CD4-positive, alpha-beta T cell treated with Interferon alpha-2 for 1 hour (primary cell): ENCODE measurements at places on chromosomes 7 and 10.

- no peak for DNase-seq
Observed at GRCh38 chr10:5897053-5897340, 7.0 kb downstream of the FBH1 start.

DNA sequence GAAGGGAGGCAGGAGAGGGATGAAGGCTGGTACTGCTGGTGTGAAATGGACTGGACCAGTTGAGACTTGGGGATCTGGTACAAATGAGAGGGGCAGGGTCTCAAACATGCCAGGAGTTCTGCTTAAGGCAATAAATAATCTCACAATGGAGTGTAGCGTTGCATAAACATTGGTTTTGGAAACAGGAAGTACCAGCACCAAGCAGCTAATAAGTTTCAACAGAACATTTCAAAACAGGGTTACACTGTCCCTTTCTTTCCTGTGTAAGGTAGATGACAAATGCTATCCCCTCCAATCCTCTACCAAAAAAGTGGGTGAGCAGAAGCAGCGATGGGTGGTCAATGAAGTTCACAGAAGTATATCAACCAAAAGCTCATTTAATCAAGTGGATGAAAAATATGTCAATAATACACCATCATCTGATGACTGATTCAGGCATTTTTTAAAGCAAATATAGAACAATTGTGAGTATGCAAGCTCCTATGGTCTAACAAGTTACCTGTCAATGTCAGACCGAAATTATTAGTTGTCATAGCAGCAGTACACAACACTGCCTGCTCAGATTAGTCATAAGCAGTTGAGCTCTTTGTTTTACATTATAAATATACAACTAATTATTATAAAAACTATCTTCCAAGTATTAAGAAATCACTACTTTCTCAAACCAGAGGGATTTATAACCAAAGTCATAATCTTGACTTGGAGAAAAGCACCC lies 220.0 kb downstream of the FAM107B start:
- DNase-seq: peak; percentile 54

DNA sequence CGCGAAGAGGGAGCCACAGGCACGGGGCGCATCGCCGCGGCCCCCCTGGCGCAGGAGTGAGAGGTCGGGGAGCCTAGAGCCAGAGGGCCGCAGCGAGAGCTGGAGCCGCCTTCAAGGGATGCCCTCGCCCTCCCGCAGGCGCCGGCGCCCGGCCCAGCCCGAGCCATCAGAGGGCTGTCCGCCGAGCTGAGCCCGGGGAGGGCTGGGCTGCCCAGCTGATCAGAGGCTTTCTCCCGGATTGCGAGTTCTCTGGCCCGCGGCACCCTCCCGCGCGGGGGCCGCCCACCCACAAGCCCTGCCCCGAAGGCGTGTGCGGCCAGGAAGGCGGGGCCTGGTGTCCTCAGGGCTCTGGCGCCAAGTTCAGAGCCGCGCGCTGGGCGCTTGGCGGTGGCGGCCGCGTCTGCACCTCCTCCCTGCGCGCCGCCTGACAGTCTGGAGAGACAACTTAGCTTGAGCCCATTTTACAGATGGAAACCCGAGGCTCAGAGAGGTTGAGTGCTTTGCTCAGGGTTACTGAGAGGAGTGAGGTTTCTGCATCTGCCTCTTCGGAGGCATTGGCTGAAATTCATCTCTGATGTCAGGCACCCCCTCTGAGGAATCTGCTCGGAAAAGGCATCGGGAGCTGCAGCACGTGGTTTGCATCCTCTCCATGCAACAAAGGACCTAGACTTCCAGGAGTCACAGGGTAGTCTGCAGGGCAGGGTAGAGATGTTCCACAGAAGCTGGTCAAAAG lies 3.8 kb upstream of the ANTXRL start:
- peak; percentile 83 for DNase-seq

- DNase-seq: no peak
Observed at GRCh38 chr10:52063159-52063558, 250.9 kb upstream of the DKK1 start.

DNA sequence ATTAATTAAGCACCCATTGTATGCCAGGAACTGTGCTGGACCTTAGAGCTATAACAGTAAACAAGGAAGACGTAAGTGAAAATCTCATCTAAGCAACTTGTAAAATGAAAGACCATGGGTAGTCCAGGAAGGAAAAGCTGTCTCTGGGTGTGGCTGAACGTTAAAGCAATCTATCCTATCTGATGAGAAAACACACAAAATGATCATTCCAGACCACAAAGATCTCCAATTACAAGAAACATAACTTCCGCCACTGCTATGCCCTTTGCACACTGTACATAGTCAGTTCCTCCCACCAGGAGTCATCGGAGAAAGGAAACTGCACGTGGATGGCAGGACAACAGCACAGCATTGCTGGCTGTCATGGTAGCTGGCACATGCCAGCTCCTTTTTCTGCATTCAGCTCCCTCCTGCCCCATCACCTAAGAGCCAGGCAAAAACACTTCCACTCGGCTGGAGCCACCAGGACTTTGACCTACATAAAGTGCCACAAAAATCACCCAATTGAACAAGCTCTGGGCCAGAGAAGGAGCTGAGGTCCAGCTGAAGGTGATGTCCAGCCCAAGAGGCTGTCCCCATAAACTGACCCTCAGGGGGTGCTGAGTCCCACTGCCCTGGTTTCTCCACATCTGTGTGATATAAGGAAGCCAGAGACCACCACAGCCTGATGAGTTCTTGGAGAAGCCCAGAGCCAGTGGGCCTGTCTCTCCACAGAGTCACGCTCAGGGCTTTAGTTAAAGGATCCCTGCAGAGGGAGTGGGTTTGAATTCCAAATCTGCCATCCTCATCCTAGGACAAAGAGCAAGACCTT lies 56.4 kb downstream of the STEAP1B start:
- DNase-seq: no peak

- no peak for DNase-seq
Observed at GRCh38 chr10:28190196-28190595, 112.7 kb downstream of the MPP7 start.

- no peak for DNase-seq
Observed at GRCh38 chr7:46157931-46158330, 236.9 kb upstream of the IGFBP3 start.

GRCh38 chr10:13681960-13682359 lies 95.2 kb downstream of the PRPF18 start:
- DNase-seq: no peak

GRCh38 chr7:72098807-72099580 lies 313.1 kb downstream of the CALN1 start:
- no peak for DNase-seq

DNA sequence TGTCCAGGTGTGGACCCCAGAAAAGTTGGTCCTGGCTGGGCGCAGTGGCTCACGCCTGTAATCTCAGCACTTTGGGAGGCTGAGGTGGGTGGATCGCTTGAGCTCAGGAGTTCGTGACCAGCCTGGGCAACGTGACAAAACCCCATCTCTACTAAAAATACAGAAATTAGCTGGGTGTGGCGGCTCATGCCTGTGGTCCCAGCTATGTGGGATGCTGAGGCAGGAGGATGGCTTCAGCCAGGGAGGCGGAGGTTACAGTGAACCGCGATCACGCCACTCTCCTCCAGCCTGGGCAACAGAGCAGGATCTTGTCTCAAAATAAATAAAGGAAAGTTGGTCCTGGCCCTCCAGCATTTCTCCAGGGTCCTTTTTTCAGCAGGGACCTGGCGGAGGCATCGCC lies 1.4 kb downstream of the NUDT1 start:
- DNase-seq: no peak

DNA sequence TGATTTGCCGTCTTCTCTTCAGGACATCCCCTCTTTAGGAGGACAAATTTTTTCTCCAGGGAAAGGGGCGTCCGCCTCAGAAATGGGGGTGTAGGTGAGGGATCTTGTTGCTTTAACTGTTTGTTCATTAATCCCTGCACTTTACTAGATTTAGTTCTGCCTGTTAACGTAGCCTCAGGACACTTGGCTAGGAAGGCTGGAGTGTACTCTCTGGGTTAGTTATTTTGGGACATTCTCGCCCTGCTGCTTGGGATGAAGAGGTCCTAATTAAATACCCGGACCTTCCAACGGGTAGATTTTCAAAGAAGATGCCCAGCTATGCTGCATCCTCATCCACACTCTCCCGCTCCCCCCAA lies 552 bp upstream of the ZNF365 start:
- DNase-seq: no peak

DNA sequence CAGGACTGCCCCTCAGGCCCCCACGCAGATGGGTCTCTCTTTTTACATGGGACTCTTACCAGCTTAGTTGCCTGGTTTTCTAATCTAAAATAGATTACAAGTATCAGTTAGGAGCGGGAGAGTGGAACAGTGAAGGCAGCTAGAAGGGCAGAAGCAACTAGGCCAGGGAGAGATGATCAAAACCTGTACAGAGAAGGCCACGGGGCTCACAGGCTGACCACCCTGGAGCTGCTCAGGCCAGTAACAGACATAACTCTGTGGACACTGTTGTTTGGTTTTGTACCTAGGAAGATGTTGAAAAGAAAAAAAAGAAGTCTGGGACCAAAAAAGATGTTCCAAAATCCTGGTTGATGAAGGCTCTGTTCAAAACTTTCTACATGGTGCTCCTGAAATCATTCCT lies 16.5 kb downstream of the ABCC2 start:
- DNase-seq: no peak

GRCh38 chr7:44373418-44373740 lies 48.0 kb upstream of the CAMK2B start:
- no peak for DNase-seq

DNA sequence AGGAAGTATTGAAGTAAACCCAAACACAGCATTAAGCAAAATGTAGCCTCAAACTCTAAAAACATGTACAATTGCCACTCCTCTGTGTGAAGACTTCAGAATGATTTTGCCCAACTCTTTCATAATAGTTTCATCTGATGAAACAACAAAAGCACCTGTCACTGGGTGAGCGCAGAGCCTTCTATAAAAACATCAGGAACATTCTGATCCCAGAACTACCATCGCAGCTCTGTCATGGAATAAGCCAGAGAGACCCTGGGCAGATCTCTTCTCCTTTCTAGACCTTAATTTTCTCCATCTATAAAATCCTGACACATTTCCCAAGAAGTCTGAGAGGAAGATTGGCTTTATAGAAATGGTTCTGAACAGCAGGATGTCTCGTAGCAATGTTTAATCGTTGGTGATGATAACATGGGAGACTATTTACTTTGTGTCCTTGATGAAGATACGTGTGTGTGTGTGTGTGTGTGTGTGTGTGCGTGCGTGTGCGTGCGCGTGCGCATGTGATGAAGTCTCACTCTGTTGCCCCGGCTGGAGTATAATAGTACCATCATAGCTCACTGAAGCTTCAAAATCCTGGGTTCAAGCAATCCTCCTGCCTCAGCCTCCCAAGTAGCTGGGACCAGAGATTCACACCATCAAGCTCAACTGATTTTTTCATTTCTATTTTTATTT lies 198.0 kb downstream of the KIAA1217 start:
- DNase-seq: no peak

DNA sequence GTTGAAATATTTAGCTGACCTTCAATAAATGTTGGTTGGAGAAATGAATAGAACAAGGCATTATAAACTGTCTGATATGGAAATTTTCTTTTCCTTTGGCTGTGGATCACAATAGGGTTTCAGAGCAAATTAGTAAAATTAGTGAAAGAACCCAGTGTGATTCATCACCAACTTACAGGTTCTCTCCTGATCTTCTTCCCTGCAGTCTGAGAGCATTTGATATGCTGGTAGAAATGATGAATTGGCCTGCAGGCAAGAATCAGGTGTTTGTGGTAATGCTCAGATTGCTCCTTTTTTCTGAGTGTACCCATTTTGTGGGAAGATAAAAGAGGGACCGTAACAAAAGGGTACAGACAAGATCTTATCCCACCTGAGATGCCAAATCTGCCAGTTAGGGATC lies 51.9 kb downstream of the BTAF1 start:
- DNase-seq: no peak

DNA sequence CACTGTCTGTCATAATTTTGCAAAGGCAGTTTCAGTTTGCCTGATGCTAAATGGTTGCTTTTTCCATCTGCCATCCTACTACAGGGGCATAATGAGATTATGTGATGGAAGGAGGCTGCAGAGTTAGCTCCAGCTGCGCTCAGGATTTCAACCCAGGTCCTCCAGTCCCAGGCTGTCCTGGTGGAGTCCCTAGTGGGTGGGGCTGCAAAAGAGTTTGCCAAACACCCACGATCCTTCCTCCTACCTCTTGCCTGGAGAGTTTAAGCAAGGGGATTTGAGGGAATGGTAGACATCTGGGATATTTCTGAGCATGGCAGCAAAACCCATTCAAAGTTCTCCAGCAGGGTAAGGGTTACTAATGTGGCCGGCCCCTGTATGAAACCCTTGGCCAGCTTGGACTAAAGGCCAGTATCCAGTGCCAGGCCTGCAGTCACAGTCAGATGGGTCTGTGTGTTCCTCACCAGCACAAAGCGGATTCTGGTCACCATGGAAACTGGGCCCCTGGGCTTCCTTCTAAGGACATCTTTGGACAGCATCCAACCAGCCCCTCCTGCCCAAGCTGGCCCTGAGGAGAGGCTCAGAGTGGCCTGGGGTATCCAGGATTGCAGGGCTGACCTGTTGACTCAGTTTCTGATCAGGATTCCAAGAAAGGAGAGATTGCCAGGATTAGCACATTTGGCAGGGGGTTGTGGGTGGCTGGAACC lies 42.7 kb upstream of the CHST3 start:
- no peak for DNase-seq

DNA sequence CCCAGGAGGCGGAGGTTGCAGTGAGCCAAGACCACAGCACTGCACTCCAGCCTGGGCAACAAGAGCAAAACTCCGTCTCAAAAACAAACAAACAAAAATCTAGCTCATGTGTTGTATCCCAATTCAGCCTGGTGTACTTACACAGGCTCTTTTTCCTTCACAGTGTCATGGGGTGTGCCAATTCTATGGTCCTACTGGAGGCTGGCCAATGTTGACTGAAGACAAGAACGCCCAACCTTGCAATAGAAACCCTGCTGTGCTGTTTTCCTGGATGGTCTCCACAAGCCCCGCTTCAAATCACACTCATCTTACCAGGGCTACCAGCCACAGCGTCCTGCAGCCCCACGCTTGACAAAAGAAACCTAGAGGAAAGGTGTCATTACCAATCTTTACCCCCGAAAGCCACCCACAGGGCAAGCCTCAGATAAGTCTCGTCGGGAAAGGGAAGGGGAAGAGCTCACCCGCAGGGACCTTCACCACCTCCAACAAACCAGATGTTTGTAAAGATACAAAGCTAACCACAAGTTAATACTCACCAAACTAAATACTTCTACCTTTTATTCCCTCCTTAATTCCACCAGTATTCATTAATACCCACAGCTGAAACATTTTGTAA lies 64.8 kb downstream of the TNS3 start:
- no peak for DNase-seq

DNA sequence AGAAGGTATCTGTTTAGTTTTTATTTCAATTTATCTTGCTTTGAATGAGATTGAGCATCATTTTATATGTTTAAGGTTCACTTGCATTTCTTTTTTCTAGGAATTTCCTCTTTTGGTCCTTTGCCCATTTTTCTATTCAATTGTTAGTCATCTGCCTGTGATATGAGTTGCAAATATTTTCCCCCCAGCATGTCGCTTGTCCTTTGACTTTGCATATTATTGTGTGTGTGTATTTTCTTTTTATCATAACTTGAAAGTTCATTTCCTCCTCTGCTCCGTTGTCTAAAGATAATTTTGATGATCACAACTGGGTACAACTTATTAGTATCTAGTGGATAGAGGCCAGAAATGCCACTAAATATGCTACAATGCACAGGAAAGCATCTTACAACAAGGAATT lies 132.7 kb upstream of the MDFIC start:
- no peak for DNase-seq
